ENCODE measurements at places on chromosomes 13 and 19. TPM values are rescaled to one million over a fixed set of nuclear protein-coding genes. Genes with fewer than 3 reads are reported as not detected.

The GSX1 gene
- total RNA-seq: not detected

DNA sequence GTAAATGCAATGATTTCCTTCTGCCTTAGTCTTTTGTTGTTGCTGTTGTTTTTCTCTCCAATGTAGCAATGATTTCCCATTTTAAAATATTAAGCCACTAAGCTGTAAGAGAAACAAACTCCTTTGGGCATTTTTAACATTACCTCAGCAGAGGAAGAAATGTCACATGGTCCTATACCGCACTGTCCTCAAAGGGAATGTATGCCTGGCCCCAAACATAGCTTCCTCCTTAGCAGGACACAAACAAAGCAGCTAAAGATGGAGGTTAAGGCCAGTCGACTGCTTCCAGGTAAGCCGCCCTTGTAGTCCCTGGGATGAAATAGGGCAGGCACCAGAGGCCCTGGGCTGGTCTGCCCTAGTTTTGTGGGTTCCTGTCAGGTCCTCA, 249.0 kb downstream of the TSHZ3 start:
- DNase-seq: no peak

The ARHGEF1 gene
- 1,019 TPM for total RNA-seq

DNA sequence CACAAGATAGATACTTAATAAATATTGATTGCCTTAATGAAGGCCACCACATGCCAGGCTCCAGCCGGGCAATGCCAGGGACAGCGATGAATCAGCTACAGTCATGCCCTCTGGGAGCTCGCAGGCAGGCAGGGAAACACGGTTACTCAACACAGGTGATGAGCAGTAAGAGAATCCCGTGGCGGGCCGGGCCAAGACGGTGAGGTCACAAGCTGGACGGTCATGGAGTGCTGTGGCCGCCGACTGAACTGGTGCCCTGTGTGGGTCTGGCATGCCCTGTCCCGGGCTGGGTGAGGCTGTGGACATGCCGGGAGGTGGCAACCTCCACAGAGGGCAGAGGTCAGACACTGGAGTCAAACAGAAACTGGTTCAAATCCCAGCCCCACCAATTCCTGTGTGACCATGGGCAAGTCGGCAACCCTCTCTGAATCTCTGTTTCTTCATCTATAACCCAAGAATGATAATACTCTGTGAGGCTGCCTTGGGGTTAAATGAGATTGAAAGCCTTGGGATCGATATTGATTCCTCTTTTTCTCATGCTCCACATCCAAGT, 13.2 kb upstream of the PAK4 start:
- DNase-seq: no peak

The RAB20 gene
- 1.4 TPM for total RNA-seq

- no peak for DNase-seq
Measured at GRCh38 chr13:34750078-34750931, 191.8 kb upstream of the NBEA start.

DNA sequence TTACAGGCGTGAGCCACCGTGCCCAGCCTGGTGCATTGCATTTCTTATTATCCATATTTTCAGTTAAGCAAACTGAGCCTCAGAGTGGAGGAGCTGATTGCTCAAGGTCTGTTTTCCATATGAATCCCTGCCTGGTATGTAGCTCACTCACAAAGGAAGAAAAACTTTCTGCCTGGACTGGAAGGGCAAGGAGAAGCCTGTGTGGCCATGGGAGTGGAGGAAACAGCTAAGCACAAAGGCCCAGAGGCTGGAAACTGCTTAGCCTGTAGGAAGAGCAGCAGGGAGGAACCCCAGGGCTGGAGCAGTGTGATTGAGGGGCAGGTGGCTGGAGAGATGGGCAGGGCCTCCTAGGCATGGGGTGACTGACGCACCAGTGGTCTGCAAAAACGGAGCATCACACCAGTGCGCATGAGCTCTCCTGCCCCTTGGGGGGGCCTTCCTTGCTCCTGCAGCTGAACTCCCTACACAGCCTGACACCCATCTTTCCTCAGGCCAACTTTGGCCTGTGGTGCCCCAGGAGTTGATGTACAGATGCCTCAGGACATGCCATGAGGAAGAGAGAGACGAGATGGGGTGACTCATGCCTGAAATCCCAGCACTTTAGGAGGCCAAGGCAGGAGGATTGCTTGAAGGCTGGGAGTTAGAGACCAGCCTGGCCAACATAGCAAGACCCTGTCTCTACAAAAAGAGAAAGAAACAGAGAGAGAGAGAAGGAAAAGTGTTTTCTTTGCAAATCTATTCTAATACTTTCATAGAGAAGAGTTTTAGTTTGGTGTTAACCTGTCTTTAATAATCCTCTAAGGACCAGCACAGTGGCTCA, 2.8 kb upstream of the HNRNPM start:
- no peak for DNase-seq

DNA sequence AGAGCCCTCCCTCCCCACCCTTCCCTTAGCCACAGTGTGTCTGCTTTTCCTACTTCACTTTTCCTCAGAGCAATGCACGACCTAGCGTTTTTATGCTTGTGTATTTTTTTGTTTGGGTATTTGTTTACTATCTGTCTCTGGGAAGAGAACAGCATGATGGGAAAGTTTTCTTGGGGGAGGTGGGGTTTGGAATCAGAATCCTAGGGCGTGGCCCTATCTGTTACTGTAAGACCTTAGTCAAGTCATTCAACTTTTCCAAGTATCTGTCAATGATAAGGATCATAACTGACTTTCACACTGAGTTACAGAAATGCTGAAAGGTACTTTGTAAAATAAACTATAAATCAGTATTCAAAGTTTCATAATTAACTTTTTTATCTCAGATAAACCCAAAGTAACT, 146.3 kb upstream of the WASF3 start:
- DNase-seq: no peak

DNA sequence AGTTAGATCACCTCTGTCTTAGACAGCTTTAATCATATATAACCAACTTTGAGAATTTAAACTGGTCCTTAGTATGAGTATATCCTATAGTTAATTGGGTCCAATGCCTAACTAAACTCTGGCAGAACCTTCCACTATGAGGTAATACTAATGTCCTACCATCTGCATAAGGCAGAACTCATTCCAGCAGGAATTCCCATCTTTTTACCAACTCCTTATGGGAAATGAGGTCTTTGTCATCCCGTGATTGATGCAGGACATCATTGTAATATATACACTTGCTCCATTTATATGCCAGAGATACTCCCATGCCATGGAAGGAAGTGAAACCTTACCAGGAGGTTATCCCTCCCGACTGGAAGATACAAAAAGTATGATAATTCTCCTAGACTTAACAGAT, 2.8 kb downstream of the KCTD4 start:
- DNase-seq: no peak

Measured in CD4-positive, alpha-beta T cell (primary cell).